ENCODE measurements at places on chromosomes 2 and 18. TPM values are rescaled to one million over a fixed set of nuclear protein-coding genes. Genes with fewer than 3 reads are reported as not detected.

- no peak for DNase-seq
Observed at GRCh38 chr18:66676699-66677098, 72.8 kb upstream of the CDH19 start.

DNA sequence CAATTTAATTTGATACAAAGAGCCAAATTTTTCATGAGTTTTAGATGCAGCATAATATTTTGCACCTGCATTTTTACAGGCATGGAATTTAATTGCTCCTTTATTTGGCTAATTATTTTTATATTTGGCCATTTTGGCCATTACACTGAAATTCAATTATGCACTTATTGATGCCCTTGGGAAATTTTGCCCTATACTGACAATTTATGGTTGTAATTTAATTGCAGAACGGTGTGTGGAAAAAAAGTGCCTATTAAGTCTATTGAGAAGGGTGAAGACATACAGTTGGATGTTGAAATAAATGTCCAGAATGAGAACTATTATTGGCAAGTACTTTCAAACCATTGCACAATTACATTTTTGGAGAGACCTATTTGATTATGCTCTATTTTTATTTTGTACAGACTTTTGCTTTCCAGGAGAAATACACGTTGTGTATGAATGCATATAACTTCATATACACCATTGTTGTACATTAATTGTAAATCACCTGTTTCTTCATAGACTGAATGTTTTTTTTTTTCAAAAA, 1319.3 kb upstream of the CDH2 start:
- DNase-seq: no peak

DNA sequence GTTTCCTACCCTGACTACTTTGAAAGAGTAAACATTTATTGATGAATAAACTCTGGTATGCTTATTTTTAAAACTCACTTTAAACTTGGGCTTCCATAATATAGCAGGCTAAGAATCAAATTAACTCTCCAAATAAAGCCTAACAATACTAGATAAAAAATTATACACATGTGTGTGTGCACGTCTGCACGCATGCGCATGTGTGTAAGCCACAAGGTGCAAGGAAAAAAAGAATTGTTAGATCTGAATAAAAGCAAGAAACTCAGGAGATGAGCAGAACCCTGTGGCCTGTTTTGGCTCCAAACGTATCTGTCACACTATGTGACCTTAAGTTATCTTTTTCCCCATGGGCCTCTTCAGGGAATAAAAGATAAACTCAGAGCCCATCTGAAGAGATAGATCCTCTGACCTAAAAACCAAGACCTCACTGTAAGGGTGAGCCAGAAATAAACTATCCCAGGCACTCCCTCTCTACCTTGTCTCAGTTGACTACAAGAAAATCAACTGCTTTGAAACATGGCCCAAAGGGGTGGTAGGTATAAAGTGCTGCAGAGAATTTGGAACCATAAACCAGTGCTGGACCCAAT, 6.3 kb downstream of the HDHD2 start:
- DNase-seq: no peak

DNA sequence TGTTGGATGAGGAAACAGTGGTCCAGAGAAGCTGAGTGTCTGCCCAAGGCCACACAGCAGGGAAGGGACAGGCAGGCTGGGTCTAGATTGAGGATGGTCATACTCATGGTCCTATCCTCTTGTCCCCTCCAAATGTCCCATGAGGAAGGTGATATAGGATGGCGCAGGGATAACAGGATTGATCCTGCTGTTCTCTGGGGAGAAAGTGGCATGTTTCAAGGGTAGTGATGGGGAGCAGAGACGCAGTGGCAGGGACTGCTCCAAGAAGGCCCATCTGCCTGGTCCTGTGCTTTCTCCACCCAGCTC, 24.6 kb downstream of the HS1BP3 start:
- DNase-seq: no peak

DNA sequence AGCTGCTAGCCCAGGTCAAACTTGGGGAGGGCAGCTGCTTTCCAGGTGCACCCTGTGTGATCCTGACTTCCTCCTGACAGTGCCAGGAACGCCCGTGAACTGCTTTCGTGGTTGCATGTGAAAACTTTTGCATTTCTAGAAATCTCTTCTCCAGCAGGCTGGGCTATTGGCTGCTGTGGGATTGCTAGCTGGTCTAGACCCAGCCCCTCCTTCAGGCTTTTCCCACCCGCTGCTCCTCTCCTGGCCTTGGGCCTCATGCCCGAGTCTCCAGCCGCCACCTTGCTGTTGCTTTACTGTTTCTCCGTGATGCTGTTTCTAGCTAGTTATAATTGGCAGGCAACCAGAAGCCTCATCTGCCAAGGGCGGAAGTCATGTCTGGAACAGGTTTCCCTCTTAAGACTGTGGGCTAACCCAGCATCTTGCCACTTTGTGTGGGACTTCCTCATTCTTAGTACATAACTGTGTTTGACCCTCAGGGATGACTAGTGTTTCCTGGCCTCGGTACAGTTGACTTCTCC, 27.0 kb upstream of the MGAT4A start:
- DNase-seq: no peak

GRCh38 chr18:2143636-2144035, 427.7 kb downstream of the METTL4 start:
- no peak for DNase-seq

- DNase-seq: no peak
Observed at GRCh38 chr2:54559593-54560145, 103.5 kb downstream of the SPTBN1 start.

- no peak for DNase-seq
Observed at GRCh38 chr2:240814946-240815760, 4.9 kb downstream of the KIF1A start.

DNA sequence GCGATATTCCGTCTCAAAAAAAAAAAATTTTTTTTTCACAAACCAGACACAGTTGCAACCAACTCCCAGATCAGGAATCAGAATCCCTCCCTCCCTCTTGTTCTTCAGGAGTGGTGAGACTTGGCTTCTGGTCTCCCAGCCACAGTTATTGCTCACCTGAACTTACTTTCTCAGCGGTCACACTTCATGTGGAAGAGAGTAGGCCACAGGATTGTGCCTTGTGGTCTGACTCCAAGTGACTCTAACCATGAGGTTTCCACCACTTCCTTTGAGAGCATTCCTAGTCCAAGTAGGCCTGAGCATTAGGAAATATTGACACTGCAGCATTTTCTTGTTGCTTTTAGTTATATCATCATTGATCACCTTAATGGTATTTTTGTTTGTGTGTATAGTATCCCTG, 12.1 kb downstream of the FMNL2 start:
- DNase-seq: no peak

DNA sequence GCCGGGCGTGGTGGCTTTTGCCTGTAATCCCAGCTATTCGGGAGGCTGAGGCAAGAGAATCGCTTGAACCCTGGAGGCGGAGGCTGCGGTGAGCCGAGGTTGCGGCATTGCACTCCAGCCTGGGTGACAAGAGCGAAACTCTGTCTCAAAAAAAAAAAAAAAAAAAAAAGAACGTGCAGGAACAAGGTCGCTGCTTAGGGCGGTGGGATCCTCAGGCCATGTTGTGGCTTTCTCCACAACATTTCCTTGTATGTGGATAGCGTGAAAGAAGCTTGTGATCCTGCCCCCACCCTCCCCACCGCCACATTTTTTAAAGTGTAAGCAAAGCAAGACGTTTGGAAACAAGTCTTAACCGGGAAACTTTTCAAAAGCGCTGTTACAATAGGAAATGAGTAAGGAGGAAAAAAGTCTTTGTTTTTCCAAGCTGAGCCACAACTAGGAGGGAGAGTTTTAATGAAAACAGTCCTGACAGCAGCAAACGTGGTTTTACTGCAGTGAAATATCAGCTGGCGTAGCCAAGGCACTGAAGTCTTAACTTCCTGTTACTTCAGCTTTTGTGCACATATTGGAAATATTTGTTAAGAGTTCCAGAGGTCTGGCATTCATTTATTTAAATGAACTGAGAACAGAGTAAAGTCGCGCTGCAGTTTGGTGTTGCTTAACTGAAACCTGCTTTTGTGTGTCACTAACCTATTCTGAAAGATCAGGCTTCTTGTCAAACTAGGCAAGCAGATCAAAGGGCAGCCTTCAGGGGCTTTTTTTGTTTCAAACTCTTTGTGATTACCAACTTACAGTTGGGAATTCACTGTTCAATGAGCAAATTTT, 3.8 kb downstream of the TGIF1 start:
- DNase-seq: no peak

GRCh38 chr2:186903216-186903615, 54.2 kb upstream of the ZSWIM2 start:
- DNase-seq: no peak

CDCA7 gene
- 66.6 TPM for total RNA-seq

C2orf80 gene
- 0.39 TPM for total RNA-seq

COPS9 gene
- total RNA-seq: 141 TPM

CNDP2 gene
- total RNA-seq: 248 TPM

LPIN2 gene
- 12.2 TPM for total RNA-seq

GPBAR1 gene
- 0.25 TPM for total RNA-seq

UGT1A9 gene
- not detected for total RNA-seq

PARD3B gene
- total RNA-seq: 5.9 TPM

MGAT4A gene
- total RNA-seq: 6.7 TPM

Measured in WTC11 (cell line).